ENCODE measurements at places on chromosomes 1 and 21.

GRCh38 chr1:178092878-178093493, 918 bp upstream of the RASAL2 start:
- DNase-seq = no peak

- DNase-seq = no peak
Measured at GRCh38 chr1:25914074-25914995, 8.1 kb upstream of the STMN1 start.

- no peak for DNase-seq
Measured at GRCh38 chr1:7281821-7282220, 489.3 kb upstream of the VAMP3 start.

GRCh38 chr1:117594261-117594990, 11.4 kb upstream of the TENT5C start:
- DNase-seq = no peak

GRCh38 chr21:26457817-26458216, 115.3 kb downstream of the CYYR1 start:
- DNase-seq = no peak

DNA sequence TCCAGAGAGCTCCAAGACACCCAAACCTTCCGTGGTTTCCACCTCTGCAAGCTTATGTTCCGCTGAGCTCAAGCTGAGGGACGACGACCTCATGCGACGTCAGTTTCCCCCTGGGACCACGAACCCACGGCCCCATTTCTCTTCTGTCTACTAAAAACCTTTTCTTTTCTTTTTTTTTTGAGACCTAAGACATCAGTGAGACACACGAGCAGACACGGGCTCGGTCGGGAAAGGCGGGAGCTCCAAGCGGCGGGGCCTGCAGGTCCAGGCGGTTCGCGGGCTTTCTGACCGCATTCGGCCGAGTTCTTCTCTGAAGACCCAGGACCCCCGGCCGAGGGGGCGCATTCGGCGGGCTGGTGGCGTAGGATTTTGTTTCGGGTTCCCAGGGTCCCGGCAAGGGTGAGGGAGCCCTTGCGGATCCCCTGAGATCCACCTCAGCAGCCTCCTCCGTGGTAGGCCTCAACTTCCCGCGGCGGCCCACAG, 402 bp downstream of the C21orf58 start:
- no peak for DNase-seq

- peak; percentile 56 for DNase-seq
Measured at GRCh38 chr1:233613252-233614172, at the start of gene KCNK1. TSS of gene KCNK1 (plus strand) at chr1:233614106. CDS start at chr1:233614172, 66 bp downstream.

DNA sequence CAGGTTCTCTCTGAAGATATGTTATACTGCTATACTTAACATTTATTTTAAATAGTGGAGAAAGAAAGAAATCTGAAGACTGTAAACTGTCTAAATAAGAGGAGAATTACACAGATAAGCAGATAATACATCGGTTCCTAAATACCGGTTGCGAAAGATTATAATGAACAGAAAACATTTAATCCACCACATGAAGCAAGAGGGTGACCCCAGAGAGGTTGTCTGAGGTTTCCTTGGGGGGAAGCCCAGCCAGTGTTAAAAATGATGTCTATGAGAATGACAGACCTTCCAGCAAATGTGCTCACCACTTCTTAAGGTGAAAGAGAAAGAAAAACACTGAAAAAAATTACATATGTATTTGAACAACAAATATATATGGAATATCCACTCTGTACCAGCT, 356.4 kb upstream of the KAZN start:
- no peak for DNase-seq

DNA sequence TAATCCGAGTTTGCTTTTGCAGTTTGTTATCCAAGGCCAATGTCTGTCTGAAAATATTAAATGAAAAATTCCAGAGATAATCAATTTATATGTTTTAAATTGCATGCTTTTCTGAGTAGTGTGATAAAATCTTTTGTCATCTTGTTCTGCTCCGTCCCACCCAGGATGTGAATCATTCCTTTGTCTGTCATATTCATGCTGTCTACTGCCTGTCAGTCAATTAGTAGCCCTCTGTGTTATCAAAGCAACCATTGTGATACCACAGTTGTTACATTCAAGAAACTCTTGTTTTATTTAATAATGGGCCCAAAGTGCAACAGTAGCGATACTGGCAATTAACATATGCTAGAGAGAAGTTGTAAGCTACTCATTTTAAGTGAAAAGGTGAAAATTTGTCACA, 819.3 kb downstream of the BRINP3 start:
- DNase-seq = no peak

GRCh38 chr1:245469734-245470133, 314.9 kb downstream of the KIF26B start:
- no peak for DNase-seq

GRCh38 chr1:212162635-212163034, 122.6 kb upstream of the PPP2R5A start:
- DNase-seq = no peak

DNA sequence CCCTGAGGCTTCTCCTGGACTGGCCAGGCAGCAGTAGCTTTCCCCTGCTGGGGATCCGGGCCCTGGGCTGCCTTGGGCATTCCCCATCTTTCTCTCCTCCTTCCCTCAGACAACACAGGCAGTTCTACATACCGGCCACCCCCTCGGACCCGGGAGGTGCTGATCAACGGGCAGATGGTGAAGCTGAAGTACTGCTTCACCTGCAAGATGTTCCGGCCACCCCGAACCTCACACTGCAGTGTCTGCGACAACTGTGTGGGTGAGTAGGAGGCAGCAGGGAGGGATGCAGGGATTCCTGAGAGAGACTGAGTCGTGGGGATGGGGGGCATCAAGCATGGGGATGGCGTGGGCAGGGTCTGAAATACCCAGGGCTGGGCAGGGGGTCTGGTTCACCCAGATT, 14.4 kb upstream of the SFN start:
- DNase-seq = no peak

DNA sequence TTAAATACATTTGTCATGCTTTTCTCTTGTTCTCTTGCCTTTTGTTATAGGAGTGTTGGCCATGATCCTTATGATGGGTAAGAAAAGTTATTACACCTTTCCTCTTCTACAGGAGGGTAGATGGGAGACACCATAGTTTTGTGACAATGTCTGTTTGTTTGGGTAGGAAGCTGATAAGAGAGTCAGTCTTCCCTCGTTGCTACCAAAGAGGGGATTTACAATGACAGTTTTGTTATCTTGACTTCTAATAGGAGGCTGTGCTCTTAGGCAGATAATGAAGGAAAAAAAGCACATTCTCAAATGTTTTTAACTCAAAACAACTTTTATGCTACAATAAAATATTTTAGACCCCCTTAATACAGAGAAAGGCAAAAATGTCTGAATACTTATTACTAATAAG, 48.0 kb upstream of the WLS start:
- no peak for DNase-seq

- no peak for DNase-seq
Measured at GRCh38 chr1:54846301-54846700, 40.7 kb downstream of the DHCR24 start.

DNA sequence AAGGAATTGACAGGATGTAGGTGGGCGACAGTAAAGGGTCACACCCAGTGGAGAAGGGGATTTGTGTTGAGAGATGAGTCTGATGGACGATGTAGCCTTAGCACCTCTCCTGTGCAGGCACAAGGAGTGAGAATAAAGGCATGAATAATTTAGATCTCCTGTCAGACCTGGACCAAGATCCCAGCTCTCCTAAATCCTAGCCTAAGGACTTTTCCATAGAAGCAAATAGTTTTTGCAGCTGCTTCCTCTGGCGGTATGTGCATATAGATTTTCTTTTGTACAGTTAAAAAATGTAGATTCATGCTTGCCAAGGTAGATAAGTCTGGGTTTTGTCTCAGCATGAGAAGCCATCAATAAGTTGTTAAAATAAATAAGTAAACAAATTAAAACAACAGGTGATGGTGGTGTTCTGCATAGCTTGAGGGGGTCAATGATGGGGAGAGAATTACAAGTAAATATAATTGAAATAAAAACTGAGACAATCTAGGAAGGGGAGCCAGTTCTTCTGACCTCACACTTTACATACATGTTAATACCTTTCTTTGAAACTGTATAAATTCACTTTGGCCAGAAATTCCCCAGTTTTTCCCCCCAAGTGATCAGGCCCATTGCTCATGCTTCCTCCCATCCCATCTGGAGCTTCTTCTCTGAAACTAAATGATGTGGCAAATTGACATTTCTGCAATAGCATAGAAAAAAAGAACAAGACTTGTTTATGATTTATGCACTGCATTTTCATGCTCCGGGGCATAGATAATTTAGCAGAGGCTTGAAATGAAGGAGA, 12.4 kb upstream of the ZP4 start:
- no peak for DNase-seq

DNA sequence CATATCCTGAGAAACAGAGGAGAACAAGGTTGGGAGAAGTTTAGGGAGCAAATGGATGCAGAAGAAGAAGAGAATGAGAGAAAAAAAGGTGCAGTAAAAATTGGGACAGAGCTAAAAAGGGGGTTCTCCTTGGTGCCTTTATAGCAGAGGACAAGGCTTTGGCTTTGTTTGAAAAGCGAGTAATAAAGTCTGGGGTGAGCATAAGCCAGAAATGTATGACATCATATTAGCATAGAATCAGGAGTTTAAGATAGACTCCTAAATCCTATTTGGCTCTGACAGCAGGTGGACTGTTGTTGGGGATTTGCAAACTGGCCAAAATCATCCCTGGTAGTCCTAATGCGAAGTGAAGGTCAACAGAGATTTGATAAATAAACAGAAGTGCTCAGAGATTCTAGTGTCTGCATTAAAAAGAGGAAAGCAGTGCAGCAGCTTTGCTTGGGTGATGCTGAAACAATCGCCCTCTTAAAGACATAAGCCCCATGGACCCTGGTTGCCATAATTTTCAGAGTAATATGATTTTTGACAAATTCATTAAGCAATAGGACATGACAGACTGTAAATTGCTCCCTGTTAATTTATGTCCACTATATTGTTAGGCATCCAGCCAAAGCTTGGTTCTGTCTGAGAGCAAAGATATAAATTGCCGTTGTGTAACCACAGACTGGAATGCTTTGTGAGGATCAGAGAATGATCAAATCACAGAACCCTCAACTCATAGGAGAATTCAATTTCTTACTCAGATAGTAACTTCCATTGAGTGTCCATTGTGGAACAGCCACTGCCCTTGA, 385.0 kb upstream of the NFIA start:
- no peak for DNase-seq
